ENCODE measurements at places on chromosomes 7 and 10.

- peak; percentile 35 for DNase-seq
Measured at GRCh38 chr10:99630433-99630832, 10.2 kb upstream of the SLC25A28 start.

GRCh38 chr7:28304290-28304689 is 108.0 kb upstream of the CREB5 start:
- no peak for DNase-seq

- no peak for DNase-seq
Measured at GRCh38 chr7:150435047-150435389, 15.4 kb upstream of the GIMAP8 start.

DNA sequence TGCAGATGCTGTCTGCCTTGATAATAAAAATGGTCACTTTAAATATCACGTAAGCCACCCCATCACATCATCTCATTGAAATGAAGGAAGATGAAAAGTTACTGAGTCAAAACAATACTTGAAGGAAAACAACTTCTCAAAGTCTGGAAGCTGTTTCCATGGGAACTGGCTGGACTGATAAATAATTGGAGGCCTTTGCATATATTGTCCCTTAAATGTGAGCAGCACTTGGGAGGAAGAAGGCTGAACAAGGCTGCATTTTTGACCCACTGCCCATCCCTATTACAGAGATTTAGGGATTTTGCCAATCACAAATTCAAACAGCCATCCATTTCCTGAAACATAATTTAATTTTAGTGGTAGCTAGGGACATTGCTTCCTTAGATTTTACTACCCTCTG is 18.2 kb upstream of the MAGI2 start:
- no peak for DNase-seq

- DNase-seq, result no peak
Measured at GRCh38 chr10:69321865-69322264, 43.6 kb downstream of the HK1 start.

DNA sequence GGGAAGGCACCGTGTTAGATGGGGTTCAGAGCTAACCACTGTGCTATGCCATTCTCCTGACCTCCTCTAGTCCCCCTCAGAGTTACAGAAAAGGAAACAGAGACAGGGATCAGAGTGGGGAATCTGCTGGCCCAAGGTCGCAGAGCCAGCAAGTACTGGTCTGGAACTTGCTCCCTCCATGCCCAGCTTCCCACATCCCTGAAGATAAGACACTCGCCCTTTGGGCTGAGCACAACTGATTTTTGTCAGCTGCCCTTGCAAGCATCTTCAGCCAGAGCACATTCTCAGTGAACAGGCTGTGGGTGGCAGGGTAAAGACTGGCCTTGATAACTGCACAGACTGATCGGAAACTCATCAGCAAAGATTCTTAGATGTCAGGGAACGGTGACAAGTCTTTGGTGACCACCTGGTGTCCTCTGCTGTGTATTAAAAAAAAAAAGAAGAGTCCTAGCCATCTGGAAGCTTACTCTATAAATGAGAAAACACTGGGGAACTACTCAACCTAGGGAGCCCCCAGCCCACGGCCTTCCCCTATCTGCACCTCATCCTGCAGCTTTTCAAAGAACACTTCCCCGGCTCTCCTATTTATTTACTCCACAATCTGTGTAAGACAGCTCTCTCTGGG is 1.3 kb upstream of the SORBS1 start:
- no peak for DNase-seq

GRCh38 chr7:142250705-142251104 is 7.2 kb downstream of the PRSS58 start:
- DNase-seq, result no peak

DNA sequence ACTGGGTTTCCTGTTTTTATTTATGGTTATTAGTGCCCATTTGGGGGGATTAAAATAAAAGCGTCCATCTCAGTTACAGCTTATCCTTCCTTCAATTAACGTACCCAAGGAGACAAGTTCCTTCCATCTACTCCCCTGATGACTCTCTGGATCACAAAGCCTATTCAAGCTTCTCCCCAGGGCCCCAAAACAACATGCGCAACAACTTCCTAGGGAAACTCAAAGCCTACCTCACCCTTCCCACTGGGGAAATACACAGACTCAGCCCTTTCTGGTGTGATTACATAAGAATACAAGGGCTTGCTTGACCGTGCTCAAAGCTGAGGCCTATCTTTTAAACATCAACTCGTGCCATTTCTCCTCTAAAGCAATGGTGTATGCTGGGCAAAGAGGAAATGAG is 112.4 kb downstream of the CDK6 start:
- DNase-seq, result no peak

DNA sequence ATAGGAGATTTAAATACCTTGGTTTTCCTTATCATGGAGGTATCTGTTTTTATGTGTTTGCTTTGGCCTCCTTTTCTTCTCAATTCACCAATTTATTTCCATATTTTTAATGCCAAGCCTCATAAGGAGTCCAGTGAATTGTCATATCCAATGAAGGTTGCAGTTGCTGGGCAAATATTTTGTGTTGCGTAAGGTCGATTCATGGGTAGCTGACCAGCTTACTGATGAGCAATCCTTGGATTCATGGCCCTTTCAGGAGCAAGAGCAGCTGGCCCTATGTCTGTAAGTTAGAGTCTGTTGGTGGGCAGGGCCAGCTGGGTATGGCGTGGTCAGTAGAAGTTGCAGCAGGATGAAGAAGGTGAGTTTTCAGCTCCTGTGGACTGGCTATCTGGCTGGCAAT is 182.9 kb downstream of the PFKFB3 start:
- DNase-seq, result peak; percentile 15

- no peak for DNase-seq
Measured at GRCh38 chr7:47685151-47685550, 103.2 kb upstream of the TNS3 start.

DNA sequence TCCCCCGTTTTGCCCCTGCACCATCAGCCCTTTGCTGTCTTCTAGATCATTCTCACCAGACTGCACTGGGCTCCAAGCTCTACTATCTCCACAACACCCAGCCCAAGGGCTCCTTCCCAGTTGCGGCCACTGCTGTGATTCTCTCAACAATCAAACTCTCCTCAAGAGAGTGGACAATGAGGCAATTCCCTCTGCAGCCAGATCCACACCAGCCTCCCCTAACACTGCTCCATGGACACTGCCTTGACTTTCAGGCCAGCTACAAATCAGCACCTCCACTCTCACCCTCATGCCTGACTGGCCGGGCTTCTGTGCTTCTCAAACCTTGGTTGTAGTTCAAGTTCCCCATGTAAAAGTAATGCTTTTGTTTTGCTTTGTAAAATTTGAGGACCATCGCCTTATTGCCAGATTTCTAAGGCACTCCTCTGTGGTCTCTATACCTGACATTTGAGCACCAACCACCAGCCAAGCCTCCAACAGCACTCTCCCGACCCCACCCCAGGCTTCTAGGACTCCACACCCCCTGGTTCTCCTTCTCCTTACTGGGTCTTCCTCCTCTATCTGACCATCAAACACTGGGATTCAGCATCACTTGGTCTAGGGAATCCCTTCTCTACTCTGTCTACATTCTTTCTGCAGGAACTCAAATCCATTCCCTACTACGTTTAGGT is 45.4 kb downstream of the PPIF start:
- no peak for DNase-seq

DNA sequence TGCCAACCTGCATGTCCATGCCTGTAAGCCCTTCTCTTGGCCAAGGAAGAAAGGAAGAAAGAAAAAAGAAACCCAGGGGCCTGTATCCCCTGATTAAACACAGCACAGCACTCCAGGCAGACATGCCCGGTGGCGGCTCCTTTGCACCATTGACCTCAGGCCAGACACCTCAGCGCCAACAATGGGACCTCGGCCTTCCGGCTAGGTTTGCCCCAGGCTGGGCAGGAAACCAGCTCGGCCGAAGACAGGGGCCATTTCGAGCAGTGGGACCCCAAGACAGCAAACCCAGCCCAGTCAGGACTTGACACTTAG is 2.8 kb downstream of the HOXA10 start:
- DNase-seq, result peak; percentile 61

DNA sequence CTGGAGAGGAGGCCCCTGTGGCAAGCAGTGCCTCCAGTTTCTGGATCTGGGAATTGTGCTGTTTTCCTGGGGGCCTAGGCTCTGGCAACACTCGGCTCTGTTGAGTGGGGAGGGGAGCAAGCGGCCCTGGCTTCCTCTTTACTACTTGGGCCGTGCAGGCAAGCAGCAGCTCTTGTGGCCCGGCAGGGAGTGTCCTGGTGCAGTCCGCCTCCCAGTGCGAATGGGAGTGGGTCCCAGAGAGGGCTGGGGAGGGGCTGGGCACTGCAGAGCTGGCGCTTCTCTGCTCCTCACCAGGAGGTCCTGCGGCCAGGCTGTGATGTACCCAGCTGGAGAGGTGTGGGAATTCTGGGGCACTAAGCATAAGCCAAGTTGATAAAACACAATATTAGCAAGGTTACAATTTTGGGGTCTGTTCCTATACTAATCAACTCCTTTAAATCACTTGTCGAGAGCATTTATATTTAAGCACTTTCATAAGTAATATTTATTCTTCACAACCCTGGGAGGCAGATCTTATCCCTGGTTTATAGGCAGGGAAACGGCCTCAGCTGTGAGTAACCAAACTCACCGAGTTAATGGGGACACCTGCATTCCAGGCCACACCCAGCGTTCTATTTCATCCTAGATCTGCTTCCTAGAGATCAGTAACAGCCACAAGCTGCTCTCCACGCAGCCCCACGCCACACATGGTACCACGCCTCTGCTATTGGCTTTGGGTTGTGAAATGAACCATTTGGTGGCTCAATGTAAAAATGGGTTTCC is 183.4 kb upstream of the PLXNA4 start:
- no peak for DNase-seq

DNA sequence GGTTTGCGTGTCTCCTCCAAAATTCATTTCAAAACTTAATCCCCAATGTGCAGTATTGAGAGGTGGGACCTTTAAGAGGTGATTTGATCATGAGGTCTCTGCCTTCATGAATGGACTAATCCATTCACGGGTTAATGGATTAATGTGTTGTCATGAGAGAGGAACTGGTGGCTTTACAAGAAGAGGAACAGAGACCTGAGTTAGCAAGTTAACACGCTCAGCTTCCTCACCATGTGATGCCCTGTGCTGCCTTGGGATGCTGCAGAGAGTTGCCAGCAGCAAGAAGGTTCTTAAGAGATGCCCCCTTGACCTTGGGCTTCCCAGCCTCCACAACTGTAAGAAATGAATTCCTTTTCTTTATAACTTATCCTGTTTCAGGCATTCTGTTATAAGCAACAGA is 3.7 kb upstream of the TCTN3 start:
- DNase-seq, result no peak

GRCh38 chr7:43686991-43687390 is 42.3 kb downstream of the COA1 start:
- no peak for DNase-seq

All from RCC 7860 (cell line).